ENCODE measurements at places on chromosomes 4 and X.

DNA sequence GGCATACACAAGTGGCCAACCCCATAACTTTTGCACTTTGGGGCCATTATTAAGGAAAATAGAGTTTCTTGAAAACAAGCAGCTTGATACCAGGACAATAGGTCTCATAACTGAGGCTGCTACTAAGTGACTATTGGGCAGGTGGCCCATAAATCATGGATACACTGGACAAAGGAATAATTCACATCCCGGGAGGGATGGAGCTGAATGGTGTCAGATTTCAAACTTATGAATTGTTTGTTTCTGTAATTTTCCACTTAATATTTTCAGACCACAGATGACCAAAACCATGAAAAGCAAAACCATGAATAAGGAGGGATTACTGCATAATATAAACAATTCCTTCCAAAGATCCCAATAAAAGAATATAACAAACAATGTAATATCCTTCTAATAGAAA is 114.4 kb downstream of the WDFY3 start:
- no peak for DNase-seq

DNA sequence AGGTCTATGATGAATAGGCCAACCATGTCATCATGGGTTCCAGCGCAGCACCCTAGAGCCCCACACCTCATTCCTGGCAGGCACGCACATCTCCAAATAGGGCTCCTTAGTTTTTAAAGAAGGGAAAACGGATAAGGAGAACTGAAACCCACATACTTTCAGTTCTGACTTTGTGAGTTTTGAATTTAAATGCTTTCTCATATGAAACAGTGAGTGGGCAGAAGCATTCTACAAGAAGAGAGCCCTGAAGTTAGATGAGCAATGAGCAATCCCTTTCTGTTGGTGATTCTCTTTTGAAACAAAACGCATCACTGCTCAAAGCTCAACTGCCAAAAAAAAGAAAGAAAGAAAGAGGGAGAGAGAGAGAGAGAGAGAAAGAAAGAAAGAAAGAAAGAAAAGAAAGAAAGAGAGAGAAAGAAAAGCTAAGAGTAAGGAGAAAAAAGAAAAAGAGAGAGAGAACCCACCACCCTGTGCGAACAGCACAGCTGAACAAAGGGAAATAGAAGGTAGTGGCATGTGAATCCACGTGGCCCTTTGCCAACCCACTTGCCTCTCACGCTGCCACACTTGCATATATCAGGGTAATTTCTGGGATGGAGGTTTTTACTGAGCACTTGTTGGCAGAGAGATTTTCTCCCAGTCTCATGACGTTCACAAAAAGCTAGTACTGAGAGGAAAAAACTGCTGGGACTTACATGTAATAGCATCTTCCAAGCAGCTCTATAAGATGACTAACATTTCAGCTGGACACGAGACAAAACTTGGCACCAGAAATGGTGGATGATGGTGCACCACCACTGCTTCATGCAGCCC is 31.0 kb downstream of the TMSB4X start:
- DNase-seq: no peak

DNA sequence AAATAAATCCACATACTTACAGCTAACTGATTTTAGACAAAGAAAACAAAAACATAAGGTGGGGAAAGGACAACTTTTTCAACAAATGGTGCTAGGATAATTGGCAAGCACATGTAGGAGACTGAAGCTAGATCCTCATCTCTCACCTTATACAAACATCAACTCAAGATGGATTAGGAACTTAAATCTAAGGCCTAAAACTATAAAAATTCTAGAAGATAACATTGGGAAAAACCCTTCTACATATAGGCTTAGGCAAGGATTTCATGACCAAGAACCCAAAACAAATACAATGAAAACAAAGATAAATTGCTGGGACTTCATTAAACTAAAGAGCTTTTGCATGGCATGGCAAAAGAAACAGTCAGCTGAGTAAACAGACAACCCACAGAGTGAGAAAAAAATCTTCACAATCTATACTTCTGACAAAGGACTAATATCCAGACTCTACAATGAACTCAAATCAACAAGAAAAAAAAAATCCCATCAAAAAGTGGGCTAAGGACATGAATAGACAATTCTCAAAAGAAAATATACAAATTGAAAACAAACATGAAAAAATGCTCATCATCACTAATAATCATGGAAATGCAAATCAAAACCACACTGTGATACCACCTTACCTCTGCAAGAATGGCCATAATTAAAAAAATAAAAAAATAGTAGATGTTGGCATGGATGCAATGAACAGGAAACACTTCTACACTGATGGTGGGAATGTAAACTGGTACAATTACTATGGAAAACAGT is 14.1 kb upstream of the AFP start:
- no peak for DNase-seq

- no peak for DNase-seq
Measured at GRCh38 chr4:74308215-74308614, at the start of gene EPGN. Gene EPGN (plus strand): TSS chr4:74308470. CDS start chr4:74308534, 64 bp downstream.

DNA sequence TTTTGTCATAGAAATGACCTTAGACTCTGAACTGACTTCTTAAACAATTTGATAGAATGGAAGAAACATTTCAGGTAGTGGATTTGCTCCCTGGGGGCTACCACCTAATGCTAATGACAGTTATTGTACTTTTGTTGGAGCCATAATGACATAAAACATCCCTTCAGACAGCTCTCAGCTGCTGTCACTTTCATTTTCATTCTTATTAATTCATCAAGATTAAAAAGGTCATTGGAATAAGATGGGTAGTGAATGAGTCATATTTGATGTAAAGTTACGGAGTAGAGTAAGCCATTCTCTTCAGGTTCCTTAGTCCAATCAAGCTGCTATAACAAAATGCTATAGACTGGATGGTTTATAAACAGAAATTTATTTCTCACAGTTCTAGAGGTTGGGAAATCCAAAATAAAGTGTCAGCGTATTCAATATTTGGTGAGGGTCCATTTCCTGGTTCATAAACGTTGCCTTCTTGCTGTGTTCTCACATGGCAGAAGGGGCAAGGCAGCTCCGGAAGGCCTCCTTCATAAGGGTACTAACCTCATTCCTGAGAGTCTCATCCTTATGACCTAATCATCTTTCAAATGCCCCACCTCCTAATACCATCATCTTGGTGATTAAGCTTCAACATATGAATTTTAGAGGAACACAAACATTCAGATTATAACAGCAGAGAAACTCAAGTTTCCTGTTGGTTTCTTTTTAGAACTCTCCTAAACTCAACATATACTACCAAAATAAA is 268.5 kb downstream of the ARAP2 start:
- DNase-seq: no peak

- DNase-seq: no peak
Measured at GRCh38 chr4:36737691-36738090, 456.3 kb downstream of the DTHD1 start.

DNA sequence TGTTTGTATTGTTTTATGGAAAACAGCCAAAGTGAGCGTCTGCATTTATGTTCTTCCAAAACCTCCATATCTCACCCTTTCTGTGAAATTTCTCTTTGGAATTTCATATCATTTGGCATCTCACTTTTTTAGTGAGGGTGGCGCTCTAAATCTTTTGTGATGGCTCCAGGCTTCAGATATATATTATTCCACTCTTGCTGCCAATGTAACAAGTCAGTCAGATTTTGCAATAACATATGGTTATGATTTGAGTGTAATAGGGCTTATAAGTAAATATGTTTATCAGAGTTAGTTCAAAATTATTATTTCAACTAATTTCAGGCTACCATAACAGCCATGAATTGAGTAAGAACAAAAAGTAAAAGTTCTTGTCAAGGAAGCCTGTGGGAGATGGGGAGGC is 314.7 kb downstream of the PDGFC start:
- DNase-seq: no peak

DNA sequence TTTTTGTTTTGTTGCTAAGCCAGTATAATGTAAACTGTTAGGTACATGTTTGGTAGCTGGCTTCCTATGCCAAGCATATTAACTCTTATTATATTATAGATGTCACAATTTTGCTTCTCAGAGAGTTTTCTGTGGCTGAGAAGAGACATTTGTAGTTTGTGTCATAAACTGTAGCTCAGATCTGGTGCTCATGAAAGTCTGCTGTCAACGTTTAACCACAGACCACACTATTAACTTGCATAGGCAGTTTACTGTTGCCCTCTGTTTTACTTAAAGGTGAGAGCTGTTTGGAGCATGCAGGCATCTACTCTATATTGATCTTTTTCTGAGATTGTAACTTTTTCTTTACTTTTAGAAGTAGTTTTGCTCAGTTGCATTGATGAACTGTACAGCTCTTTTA is 166.8 kb downstream of the TLL1 start:
- DNase-seq: no peak

DNA sequence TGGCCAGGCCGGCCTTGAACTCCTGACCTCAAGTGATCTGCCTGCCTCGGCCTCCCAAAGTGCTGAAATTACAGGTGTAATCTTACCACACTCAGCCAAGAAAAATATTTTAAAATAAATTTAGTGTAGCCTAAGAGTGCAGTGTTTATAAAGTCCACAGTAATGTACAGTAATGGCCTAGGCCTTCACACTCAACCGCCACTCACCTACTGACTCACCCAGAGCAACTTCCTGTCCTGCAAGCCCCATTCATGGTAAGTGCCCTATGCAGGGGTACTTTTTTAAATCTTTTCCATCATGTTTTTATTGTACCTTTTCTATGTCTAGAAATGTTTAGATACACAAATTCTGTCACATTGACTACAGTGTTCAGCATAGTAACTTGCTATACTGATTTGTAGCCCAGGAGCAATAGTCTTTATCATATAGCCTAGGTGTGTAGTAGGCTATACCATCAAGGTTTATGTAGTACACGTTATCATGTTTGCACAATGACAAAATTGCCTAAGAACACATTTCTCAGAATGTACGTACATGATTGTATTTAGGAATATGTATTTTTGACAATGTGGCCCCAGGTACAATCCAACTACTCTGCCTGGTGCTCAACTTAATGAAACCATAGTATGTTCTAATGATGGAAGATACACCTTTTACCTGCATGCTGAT is 455.2 kb downstream of the PCDH7 start:
- DNase-seq: no peak

DNA sequence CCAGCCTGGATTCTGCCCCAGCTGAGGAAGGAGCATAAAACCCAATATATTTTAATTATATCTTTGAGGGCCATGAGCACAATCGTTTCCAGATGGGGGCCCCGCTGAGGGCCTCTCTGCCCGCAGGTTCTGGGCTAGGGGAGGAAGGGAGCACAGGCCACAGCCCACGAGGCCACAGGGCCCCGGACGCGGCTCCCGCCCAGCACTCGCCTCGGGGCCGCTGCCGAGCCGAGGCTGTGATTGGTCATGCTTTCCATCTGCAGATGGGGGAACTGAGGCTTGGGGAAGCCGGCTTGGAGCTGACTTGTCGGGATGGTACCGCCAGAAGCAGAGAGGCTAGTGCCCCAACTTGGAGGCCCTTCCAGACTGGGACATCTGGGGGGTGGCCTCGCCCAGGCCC is 34.0 kb downstream of the TACC3 start:
- no peak for DNase-seq

DNA sequence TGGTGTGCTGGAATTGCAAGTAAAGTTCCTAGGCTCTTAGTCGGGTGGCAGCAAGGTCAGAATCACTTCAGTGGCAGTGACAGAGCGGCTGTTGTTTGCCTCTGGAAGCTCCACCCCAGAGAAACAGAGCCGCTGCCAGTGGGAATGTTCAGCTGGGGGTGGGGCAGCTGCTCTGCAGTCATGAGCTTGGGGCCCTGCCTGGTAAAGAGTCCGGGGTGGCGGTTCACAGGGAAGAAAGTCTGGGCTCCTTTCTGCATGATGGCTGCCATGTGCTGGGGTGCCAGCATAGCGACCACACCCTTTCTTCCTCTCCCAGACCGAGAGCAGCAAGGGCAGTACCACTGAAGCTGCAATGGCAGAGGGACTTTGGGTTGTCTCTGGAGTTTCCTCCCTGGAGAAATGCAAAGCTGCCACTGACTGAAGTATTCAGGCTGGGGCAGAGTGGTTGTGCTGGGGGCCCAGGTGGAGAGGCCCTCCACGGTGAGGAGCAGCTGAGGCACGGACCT is 108.8 kb upstream of the CENPE start:
- no peak for DNase-seq

Data from activated naive CD4-positive, alpha-beta T cell treated with anti-CD3 and anti-CD28 coated beads, Interleukin-2, amount 50 U/mL, for 72 hours (primary cell).